ENCODE measurements at places on chromosomes 11 and 22. TPM values are rescaled to one million over a fixed set of nuclear protein-coding genes. Genes with fewer than 3 reads are reported as not detected.

TUBGCP6 gene
- 51.7 TPM for total RNA-seq

GRCh38 chr11:26027887-26028286, 304.0 kb upstream of the ANO3 start:
- no peak for DNase-seq

DNA sequence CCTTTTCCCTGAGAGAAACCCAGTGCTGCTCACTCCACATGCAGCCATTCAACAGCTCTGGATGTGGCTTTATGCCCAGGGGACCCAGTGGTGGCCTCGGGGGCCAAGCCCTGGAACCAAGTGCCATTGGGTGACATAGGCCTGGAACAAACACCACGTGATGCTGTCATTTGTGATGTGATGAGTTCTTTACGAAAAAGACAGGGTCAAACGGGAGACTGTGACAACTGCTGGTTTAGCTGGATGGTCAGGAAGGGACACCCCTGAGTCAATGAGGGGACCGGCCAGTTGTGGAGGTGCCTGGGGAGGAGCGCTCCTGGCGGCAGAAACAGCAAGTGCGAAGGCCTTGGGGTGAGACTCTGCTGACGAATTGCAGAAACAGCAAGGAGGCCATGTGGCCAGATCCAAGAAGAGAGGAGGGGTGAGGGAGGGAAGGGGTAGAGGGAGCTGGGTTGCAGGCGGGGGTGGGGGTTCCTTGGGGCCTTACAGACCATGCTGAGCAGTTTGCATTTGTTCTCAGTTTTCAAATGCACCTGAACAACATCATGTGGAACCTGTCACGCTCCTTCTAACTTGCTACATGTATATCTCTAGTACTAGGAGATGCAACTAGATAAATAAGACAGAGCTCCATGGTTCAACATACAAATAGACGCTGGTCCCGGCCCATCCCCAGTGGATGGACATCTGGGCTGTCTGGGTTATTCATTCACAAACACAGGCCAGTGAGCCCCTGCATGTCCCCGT, 56.1 kb downstream of the IGLL5 start:
- no peak for DNase-seq

GRCh38 chr11:6932145-6932544, 5.9 kb downstream of the ZNF215 start:
- DNase-seq, result no peak

DNA sequence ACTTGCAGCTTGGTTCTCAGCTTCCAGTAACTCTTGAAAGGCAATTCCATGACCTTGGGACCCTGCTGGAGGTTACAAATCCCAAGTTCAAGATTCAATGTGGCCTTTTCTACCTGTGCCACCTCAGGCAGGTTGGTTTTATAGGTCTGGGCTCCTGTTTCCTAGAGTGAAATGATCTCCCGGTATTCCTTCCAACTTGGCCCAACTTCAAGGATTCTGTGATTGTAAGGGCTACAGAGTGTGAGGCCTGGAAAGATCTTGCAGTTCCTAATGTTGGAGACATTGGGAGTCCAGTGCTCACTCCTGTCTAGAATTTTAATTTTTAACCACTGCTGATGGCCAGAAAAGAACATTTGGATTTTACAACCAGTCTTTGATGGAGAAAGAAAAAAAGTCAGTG, 91.6 kb downstream of the LDLRAD3 start:
- no peak for DNase-seq

CARD18 gene
- not detected for total RNA-seq

- DNase-seq, result peak; percentile 59
Measured at GRCh38 chr11:83723999-83724398, 437.8 kb upstream of the CCDC90B start.

C22orf42 gene
- not detected for total RNA-seq

MYBPC3 gene
- total RNA-seq, result 1.1 TPM

- no peak for DNase-seq
Measured at GRCh38 chr11:61066645-61067044, 35.6 kb upstream of the CD5 start.

DNA sequence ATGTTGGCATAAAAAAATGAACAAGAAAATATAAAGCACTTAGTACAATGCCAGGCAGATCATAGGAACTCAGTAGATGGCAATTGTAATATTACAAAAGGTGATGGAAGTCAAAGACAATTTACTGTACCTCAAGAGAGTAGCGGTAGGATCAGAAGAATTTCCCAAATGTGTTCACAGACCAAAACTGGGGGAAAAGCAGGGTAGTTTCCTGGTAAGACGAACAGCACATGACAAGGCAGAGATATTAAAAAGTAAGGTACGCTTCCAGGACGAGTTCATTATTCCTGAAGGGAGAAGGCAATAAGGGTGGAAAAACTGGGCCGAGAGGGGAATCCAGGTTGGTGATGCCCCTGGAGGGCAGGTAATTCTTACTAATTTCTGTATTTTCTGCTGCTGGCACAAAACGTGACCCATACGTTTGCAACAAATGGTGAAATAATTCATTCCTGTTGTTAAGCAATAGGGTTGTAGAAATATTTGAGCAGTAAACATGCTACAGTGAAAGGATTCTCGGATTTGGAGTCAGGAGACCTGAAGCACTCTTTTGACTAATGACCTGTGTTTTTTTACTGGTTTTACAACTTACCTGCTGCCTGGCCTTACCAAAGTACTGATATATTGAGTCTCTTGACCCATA, 786 bp upstream of the ANKRD42 start:
- DNase-seq, result peak; percentile 15

FDXACB1 gene
- total RNA-seq, result 2.4 TPM

- DNase-seq, result peak; percentile 20
Measured at GRCh38 chr11:90113541-90113940, 20.9 kb upstream of the NAALAD2 start.

CRYBA4 gene
- not detected for total RNA-seq

- DNase-seq, result no peak
Measured at GRCh38 chr11:120717623-120718022, 206.1 kb downstream of the GRIK4 start.

DNA sequence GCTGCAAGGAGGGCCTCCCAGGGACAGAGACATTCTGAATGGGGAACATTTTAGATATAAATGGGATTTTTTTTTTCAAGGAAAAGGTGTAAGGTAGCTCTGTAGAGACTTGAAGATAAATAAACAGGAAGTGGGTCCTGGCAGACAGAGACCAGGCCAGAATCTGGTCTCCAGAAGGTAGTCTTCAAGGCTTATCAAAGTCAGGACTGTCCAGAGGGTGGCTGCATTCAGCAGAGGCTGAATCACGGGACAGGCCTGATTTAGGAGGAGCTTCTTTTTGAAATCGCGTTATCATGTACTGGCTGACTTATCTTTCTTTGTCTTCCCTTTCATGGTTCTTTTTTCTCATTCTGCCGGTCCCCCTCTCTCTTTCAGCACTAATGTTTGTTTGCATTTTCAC, 542.9 kb downstream of the NTM start:
- no peak for DNase-seq

GRCh38 chr11:72642884-72643522, 31.2 kb downstream of the PDE2A start:
- peak; percentile 60 for DNase-seq

- DNase-seq, result no peak
Measured at GRCh38 chr22:17637490-17638181, 921 bp upstream of the BCL2L13 start.

DNA sequence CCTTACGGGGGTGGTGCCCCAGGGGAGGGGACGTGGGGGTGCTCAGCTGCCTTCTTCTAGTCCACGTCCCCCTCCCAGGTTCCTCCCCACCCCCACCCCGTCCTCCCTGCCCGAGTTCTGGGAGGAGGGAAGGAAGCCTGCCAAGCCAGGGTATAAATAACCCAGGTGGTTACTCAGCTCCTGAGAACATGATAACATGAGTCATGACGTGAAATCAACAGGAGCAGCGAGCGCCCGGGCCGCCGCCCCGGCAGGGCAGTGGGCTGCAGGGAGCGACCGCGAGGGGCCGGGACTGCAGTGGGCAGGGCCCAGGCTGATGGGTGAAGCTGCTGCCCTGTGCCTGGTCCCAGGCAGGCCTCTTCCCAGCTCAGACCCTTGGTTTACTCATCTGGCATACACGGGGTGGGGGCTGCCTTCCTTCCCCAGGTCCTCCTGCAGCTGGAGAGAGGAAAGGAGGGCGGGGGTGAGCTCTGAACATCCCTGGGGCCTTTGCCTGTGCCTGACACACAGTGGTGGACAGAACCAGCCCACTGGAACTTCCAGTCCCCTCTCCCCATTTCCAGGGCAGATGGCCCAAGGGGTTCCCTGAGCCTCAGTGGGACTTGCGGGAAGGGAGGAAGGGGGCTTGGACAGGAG, 8.8 kb upstream of the PDGFB start:
- peak; percentile 54 for DNase-seq

GUCY1A2 gene
- 10.0 TPM for total RNA-seq

TMPRSS6 gene
- 0.57 TPM for total RNA-seq

DNA sequence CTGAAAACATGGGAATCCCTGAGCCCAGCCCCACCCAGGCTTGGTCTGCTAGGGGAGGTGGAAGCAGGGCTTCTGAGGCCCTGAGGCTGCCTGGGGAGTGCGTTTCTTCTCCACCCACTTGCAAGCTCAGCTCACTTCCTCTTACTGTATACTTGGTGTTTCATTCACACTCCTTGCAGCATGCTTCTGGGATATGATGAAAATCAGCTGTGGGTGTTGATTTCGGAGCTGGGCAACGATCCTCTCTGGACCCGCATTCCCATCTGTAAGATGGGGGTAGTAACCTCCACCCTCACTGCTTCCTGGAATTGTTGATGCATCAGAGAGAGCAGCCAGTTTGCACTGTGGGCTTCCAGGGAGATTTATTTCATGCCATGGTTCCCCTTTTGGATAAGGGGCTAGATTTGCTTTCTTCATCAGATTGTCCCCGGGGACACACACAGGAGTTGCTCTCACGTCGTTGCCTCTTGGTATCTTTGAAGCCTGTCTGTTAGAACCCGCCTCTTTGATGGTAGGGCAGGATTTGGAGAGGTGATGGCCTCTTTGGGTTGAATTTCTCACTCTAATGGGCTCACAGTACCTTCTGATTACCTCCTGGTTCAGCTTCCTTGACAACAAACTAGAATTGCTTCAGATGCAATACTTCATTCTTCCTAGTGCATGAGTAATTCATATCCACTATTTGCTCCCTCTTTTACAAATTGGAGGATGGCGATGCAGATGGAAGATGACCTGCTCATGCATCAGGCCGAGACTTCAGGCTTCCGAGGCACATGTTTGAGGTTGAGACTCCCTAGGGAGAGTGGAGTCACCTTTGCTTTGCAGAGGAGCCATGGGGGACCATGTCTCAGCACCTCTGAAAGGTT, 40.4 kb downstream of the BCR start:
- no peak for DNase-seq

WBP2NL gene
- 1.8 TPM for total RNA-seq

ALX4 gene
- total RNA-seq, result 0.06 TPM

DNA sequence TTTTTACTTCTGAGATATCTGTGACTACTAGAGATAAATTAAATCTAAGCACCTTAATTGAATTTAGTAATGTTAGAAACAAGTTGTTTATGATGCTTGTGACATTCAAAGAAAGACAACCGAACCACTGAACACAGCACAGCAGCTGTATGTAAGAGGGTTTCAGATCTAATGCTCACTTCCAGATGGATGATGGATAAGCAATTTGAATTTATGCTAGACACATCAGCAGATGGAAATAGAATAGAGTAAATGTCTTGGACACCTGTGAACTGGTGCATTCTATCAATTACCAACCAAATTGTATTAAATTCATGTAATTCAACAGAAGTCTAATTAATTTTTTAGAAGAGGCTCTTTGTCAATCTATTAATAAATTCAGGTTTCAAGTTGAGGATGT, 306.3 kb downstream of the CNTN5 start:
- DNase-seq, result no peak
